ENCODE measurements at places on chromosomes 16 and 17.

GRCh38 chr17:12290207-12290606 lies 269.5 kb downstream of the MAP2K4 start:
- no peak for DNase-seq

DNA sequence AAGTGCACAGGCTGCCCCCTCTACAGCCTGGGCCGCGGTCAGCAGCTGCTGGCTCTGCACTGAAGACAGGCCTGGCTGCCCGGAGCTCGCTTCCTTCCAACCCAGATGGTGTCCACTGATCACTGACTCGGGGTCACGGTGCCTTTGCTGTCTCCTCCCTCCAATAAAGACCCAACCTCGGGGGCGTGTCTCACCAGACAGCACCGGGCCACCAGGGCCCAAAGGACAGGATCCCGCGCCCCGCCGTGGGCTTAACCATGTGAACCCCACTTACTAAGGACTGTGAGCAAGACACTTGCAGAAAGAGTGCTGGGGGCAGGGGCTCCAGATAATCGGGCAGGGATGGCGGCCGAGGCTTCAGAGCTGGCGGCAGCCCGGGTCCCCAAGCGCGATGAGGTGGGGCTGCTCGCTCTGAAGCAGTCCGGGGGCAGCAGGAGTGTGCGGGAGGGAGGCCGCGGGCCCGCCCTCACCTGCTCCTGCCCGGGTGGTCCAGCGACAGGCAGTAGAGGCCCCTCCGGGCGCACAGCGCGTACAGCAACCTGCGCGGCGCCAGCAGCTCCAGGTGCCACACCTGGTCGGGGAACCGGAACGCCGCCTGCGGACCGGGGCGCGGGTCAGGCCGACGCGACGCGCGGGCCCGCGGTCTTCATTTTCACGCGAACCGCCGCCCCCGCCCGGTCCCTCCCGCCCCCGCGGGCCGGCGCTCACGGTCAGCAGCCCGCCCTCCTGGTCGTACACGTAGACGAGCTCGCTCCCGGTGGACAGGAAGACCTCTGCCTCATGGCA lies 502 bp downstream of the FAAP100 start:
- DNase-seq, result no peak

DNA sequence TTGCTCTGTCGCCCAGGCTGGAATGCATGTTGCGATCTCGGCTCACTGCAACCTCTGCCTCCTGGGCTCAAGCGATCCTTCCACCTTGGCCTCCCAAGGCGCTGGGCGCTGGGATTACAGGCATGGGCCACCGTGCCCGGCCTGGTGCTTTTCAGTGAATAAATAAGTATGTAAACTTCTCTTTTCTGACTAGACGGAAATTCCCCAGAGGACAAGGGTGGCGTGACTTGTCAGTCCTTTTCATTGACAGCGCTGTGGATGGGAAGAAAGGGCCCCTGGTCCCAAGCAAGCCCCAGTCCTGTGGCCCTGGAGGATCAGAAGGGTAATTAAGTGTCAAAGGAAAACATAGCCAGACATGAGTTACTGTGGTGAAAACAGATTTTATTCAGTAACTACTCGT lies 9.6 kb upstream of the SPN start:
- no peak for DNase-seq

GRCh38 chr16:88784074-88784855 lies 755 bp downstream of the PIEZO1 start:
- no peak for DNase-seq

- no peak for DNase-seq
These were observed 5.5 kb upstream of the MAF start for GRCh38 chr16:79605999-79606398.

DNA sequence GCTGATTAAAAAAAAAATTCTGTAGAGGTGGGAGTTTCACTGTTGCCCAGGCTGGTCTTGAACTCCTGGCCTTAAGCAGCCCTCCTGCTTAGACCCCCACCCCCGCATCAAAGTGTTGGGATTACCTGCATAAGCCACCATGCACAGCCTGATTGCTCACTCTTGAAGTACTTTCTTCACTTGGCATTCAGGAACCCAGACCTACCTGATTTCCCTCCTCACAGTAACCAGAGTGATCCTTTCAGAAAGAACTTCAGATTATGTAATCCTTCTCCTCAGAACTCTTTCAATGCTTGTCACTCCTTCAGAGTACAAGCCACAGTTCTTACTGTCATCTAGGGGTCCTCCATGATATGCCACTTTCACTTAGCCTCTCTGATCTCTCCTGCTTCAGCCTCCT lies 1.4 kb downstream of the EFCAB13 start:
- DNase-seq, result no peak

DNA sequence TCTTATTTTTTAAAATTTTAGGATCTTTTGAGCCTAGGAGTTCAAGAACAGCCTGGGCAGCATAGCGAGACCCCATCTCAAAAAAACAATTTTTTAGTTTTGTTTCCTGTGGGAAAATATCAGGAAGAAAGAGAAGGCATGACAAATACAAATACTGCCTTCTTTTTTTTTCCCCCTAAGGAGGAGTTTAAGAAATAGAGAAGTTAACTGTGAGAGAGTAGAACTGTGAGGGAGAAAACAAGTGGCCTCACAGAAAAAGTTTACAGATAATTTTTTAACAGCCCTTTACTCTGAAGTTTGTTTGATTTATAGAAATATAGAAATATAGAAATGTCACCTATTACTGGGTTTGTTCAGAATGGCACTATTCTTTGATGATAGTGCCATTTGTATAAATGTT lies 21.1 kb downstream of the TTYH2 start:
- no peak for DNase-seq

- DNase-seq, result no peak
These were observed 118.0 kb upstream of the RPL38 start for GRCh38 chr17:74085434-74085833.

DNA sequence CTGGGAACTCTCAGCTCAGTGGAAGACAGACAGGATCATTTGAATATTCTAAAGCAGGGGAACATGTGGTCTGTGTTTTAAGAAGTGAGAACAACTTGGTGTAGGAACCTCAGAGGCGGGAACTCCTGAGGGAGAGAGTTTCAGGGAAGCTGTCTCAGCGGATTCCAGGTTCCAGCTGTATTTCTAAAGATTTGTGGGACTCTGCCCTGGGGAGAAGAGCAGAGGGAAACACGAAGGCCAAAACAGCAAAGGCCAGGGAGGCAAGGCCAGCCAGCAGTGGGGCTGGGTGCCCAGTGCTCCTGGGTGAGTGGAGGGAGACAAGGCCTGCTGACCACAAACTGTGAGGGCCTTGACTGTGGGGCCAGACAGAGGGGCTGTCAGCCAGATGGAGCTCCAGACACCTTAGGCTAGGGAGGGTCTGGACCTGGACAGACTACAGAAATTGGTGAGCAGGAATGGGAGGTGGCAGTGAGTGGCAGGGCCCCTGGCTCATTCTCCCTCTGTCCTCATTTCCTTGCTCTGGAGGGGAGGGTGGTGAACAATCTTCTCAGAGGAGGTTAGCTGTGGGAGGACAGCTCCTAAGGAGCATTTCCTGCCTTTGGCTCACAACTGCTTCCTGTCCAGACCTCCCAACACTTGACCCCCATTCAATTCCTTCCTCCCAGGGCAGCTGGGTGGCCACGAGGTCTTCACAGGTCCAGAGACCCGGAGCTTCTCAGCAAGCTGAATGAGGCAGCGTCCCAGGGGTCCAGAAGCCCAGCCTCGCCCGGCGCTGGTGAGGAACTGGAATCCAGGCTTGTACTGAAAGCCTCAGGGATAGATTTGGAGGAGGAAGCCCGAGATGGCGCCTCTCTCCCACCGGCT lies 21.0 kb upstream of the FZD2 start:
- no peak for DNase-seq

- DNase-seq, result no peak
These were observed 72.8 kb downstream of the WWP2 start for GRCh38 chr16:69834807-69835466.

GRCh38 chr16:27480761-27481160 lies 69.0 kb downstream of the GTF3C1 start:
- DNase-seq, result no peak
